ENCODE measurements at places on chromosomes 16 and 17.
A peak's percentile ranks its signal among the peaks of the same experiment; 100 is the strongest.

- no peak for DNase-seq
These were observed 30.0 kb downstream of the WFDC1 start for GRCh38 chr16:84324434-84325262.

DNA sequence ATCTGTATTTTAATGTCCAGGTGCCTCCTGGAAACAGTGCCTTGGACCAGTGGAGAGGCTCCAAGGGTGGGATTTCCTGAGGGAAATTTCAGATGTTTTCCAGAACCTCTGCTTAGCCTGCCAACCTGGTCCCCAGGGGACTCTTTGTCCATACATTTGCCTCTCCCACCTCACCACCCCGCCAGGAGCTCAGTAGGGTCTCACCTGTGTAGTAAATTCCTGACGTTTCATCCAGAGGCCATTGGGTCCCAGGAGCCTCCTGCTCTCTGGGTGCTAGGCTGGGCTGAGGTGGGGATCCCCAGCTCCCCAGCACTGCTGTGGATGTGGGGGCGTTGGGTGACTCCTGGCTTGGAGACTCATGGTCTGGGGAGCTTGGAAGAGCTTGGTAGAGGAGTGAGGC lies 2.7 kb downstream of the NLRP1 start:
- DNase-seq, result no peak

- no peak for DNase-seq
These were observed 235.5 kb downstream of the XYLT1 start for GRCh38 chr16:17235147-17235815.

DNA sequence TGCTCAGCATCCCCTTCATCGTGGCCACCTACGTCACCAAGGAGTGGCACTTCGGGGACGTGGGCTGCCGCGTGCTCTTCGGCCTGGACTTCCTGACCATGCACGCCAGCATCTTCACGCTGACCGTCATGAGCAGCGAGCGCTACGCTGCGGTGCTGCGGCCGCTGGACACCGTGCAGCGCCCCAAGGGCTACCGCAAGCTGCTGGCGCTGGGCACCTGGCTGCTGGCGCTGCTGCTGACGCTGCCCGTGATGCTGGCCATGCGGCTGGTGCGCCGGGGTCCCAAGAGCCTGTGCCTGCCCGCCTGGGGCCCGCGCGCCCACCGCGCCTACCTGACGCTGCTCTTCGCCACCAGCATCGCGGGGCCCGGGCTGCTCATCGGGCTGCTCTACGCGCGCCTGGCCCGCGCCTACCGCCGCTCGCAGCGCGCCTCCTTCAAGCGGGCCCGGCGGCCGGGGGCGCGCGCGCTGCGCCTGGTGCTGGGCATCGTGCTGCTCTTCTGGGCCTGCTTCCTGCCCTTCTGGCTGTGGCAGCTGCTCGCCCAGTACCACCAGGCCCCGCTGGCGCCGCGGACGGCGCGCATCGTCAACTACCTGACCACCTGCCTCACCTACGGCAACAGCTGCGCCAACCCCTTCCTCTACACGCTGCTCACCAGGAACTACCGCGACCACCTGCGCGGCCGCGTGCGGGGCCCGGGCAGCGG lies 3.2 kb downstream of the UTS2R start:
- DNase-seq, result no peak

- DNase-seq, result no peak
These were observed 987 bp downstream of the SLC16A5 start for GRCh38 chr17:75088465-75089417.

GRCh38 chr16:52022177-52022576 lies 524.8 kb downstream of the TOX3 start:
- DNase-seq, result no peak

DNA sequence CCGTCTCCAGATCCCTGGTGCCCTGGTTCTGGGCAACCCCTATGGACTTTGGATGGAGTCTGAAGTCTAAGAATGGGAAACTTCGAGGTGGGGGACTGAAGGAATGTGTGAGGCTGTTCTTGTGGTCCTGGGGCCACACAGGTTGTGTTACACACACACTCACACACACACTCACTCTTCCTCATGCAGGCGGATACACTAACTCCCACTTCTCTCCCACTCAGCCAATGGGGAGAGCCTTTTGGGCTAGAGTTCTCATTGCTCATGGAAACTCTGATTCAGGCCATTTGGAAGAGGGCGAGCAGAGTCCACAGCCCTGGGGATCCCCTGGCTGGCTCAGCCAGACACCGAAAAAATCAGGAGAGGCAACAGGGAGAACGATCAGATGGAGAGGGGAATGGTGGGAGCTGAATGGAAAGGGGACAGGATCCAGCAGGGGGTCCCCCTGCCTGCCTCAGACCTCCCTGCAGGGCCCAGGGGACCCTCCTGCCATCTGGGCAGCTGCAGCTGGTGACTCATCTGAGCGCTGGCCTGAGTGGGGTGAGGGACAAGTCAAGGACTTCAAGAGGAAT lies 9.1 kb downstream of the IGFBP4 start:
- DNase-seq, result peak; percentile 44

DNA sequence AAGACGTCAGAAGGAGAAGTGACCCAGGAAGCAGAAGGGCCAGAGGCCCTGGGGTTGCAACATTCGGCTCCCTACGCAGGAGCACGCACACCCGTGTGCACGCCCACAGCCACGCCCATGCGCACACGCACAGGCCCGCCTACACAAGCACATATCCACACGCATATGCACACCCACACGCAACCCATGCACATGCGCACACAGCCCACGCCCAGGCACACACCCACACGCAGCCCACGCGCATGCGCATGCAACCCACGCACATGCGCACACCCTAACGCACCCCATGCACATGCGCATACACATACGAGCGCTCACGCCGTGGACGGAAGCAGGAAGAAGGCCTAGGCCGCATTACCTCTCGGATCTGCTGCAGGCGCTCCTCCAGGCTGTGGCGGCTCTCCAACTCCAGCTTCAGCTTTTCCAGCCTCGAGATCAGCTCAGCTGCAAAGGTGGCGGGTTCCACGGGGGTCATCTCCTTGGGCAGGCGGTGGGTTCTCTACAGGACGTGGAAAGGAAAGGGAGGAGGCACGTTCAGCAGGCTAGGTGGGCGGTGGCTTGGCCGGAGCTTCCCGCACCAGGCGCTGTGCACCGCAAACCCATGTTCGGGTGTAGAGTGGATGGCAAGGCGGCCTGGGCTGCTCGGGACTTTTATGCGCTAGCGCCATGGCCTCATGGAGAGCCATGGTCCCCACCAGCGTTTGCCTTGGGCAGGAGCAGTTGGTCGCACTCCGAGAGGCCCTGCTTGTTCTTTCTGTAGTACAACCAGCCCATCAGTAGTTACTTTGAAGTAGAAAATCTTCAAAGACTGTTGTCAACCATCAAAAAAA lies 23.4 kb downstream of the AXIN2 start:
- DNase-seq, result no peak

- DNase-seq, result no peak
These were observed 16.6 kb upstream of the INPP5K start for GRCh38 chr17:1532836-1533602.

DNA sequence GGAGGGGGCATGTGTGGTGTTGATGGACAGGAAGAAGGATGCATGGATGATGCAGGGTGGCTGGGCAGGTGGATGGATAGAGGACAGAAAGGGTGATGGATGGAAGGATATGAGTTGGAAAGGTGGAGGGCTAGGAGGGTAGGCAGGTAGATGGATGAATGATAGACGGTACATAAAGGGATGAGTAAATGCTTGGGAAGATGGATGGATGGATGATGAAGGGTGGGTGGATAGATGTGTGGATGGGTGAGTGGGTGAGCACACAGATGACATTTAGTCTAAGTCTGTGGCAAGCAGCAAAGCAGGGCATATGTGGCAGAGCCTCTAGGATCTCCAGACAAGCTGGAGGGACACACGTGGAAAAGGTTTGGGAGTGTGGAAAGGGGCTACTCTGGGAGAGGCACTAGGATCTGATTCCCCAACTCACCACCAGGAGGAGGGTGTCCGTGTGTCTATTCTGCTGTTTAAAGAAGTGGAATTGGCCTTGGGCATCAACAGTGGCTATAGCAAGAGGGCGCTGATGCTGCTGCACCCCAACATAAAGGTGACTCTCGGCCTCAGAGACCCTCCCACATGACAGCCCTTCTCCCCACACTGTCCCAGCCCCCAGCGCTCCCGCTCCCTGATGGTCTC lies 8.2 kb downstream of the PLD2 start:
- DNase-seq, result no peak

- DNase-seq, result no peak
These were observed 23.3 kb downstream of the SEC14L5 start for GRCh38 chr16:4981473-4981872.

GRCh38 chr17:48541577-48542113 lies 3.3 kb downstream of the HOXB2 start:
- no peak for DNase-seq

GRCh38 chr16:28260193-28260592 lies 32.1 kb upstream of the SBK1 start:
- DNase-seq, result no peak

- DNase-seq, result peak; percentile 49
These were observed at the start of gene C1QL1 for GRCh38 chr17:44968225-44969143. Gene C1QL1, minus strand, starts transcription at chr17:44968303. Its CDS starts 255 bp downstream, at chr17:44968048.

Data from thoracic aorta (tissue), 2 donors.